ENCODE measurements at places on chromosomes 16 and 17. TPM values are rescaled to one million over a fixed set of nuclear protein-coding genes. Genes with fewer than 3 reads are reported as not detected.

- DNase-seq, result no peak
Observed at GRCh38 chr17:37219876-37220606, 155.7 kb upstream of the C17orf78 start.

GRCh38 chr17:50841277-50841948 is 6.0 kb downstream of the WFIKKN2 start:
- no peak for DNase-seq

GRCh38 chr16:53035176-53035942 is 17.3 kb downstream of the CHD9NB start:
- no peak for DNase-seq

DNA sequence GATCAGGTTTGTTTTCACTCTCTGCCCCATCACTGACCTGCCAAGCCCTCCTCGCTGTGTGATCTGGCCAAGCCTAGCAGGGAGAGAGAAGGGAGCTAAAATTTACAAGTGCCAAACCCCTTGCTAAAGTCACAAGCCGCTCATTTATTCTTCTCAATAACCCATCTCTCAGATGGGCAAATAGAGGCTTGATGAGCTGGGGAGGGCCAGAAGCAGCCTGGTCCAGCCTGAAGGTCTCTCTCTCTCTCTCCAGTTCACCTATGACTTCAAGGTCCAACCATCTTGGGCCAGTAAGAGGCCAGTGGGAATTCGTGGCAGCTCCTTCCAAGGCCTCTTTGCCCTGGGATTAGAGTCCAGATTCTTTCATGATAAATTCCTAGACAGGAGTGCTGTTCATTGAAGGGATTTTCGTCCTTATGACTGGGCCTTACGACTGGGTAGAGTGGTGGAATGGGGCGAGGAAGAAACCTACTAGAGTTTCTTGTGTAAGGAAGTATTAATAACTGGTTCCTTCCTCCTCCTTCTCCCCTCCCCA is 3.4 kb downstream of the CA7 start:
- no peak for DNase-seq

DNA sequence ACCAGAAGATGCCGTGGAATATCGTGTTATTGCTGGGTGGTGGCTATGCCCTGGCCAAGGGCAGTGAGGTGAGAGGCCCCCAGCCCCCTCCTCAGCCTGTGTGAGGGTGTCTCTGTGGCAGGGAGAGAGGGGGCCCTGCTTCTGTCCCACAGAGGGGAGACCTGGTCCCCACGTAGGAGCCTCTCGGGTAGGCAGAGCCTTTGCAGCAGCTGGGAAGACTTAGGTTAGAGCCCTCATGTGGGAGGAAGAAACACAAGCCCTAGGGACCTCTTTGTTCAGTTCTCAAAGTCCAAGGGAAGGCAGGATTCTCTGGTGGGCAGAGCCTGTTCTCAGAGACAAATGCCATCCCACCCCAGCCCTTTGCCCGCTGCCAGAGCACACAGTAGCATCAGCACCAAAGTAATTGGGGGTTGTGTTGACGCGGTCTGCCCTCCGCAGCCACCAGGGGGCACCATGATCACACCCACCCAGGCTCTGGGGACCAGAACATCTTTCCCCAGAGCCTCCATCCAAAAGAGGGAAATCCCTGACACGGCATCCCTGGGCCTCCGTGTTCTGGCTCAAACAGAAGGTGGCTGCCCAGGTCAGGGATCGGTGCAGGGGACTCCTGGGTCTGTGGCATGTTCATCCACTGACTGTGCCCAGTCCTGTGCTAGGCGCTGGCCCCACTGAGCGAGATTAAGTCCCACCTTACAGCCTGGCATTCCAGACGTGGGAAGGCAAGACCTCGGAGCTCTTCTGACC is 11.5 kb upstream of the FOXN1 start:
- DNase-seq, result peak; percentile 74

DNA sequence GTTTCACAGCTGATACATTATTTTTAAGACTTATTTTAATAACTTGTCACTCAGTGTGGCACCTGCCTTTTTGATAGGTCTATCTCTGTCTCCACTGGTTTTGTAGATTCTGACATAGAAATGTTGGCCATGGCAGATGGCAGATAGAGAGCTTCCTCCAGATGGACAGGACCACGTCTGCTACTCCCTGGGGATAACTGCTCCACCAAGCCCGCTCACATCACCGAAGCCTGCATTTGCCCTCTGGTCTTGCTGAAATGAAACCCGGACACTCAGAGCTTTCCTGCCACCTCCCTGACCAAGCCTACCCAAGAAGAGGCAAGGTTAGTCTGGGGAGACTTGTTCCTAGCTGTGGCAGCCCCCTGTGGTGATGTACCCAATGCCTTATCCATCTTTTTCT is 16.4 kb upstream of the HAP1 start:
- DNase-seq, result no peak

DNA sequence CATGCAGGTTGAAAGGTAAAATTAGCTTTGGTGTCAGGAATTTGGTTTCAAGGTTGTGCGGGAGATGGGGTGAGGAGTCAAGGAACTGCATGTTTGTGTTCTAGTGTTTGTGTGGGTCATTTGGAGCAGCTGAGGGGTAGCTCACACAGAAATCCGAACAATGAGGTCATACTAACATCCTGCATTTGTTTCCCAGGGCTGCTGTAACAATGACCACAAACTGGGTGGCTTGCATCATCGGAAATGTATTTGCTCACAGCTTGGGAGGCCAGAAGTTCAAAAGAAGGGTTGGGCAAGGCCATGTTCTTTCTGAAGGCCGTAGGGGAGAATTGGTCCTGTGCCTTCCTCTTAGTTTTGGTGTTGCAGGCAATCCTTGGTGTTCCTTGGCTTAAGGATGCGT is 287.4 kb downstream of the HAPSTR1 start:
- no peak for DNase-seq

GRCh38 chr16:2675021-2675420 is 7.3 kb upstream of the KCTD5 start:
- DNase-seq, result no peak

GRCh38 chr17:79865351-79866210 is 26.3 kb upstream of the CBX4 start:
- DNase-seq, result no peak

DNA sequence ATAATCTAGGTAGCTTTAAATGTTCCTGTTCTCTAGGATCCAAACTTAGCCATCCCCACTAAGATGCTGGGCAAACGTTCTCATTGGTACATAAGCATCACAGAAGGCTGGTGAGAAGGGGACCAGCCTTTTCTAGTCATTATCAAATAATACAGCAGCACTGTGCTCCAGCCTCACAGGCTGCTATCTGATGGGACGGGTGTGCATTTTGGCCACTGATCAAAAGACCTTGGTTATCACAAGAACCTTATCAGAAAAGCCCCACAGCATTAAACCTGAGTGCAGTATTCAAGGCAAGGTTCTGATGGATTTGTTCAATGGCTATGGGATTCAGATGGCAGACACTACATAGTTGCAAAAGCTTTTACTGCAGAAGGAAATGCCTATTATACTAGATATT is 19.1 kb upstream of the KPNB1 start:
- DNase-seq, result peak; percentile 59

- no peak for DNase-seq
Observed at GRCh38 chr17:67615011-67615561, 102.7 kb upstream of the NOL11 start.

GRCh38 chr17:74394977-74395376 is 27.7 kb downstream of the GPR142 start:
- DNase-seq, result peak; percentile 73

DNA sequence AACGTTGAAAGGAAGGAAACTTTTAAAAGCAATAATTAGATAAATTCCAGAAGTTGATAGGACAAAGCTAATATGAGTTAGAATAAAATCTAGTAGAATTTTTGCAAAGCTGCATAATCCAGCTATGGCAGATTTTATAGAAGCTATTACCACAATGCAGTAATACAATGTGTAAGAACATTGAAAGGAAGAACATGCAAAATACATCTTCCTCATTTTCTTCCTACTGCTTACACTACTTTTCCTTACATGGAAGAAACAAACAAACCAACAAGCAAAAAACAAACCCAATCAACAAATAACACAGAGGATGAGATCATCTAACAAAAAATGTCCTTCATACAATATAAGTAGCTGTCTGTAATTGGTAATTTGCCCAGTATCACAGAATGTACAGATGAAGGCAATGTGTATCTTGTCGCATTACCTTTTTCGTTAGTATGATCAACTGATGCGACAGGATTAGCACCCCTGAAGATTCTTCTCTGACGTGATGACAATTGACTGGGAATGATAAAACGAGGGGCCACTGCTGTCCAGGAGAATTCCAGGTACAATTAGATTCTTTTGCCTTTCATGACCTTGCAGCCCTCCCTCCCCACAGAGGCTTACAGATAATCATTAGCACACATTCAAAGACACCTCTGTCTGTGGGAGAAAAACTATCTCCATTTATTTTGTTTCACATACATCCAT is 21.2 kb upstream of the LRRC37A start:
- no peak for DNase-seq

GRCh38 chr16:66844342-66845079 is at the start of gene CA7:
CA7 (plus strand) TSS chr16:66844414; CDS start chr16:66844488, 74 bp downstream.
- DNase-seq, result no peak

DNA sequence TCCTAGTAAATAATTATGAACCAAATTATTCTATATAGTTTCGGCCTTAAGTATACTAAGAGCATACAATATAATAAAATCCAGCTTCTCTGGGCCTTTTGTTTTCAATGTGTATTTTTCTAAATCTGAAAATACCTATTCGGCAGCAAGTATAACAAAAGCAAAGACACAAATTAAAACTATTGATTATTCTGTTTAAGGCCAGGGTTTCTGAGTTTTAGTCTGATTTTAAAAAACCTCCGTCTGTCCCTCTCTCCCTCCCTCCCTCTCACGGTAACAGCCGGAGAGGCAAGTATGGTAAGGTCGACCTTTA is 1.5 kb downstream of the TOB1 start:
- DNase-seq, result no peak

Gene SLC47A1
- total RNA-seq, result not detected

Gene MYOCD
- 0.66 TPM for total RNA-seq

Gene TBC1D3
- not detected for total RNA-seq

Gene CTRL
- total RNA-seq, result 286 TPM

Gene SLFN5
- total RNA-seq, result 7.8 TPM

Gene SEPTIN12
- total RNA-seq, result not detected

Gene TBC1D26
- total RNA-seq, result not detected

Gene CHST6
- total RNA-seq, result under 0.01 TPM

Gene PIMREG
- total RNA-seq, result not detected

Gene AOC3
- total RNA-seq, result 6.5 TPM

Gene SLC6A2
- total RNA-seq, result not detected

Gene SPN
- 2.0 TPM for total RNA-seq

Gene FAM20A
- under 0.01 TPM for total RNA-seq

Gene DERL2
- total RNA-seq, result 42.5 TPM

Gene CCDC92B
- total RNA-seq, result not detected

Gene TBC1D24
- 30.0 TPM for total RNA-seq

Gene TMEM92
- total RNA-seq, result not detected

Gene DNAAF1
- total RNA-seq, result 0.99 TPM
